ENCODE measurements at places on chromosomes 4 and X. TPM values are rescaled to one million over a fixed set of nuclear protein-coding genes. Genes with fewer than 3 reads are reported as not detected.

DNA sequence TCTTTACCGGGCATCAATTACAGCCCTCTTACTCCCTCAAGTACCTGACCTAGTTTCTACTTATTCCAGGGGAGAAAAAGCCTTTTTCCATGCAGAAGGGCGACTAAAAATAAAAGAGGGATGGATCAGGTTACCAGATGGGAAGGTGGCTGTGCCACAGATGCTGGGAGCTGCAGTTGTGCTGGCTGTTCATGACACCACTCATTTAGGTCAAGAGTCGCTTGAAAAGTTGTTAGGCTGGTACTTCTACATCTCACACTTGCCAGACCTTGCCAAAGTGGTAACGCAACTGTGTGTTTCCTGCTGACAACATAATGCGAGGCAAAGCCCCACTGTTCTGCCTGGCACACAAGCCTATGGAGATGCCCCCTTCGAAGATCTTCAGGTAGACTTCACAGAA lies 148.4 kb upstream of the FGF16 start:
- no peak for DNase-seq

GRCh38 chr4:185932491-185932890 lies 120.5 kb upstream of the SORBS2 start:
- DNase-seq, result no peak

DNA sequence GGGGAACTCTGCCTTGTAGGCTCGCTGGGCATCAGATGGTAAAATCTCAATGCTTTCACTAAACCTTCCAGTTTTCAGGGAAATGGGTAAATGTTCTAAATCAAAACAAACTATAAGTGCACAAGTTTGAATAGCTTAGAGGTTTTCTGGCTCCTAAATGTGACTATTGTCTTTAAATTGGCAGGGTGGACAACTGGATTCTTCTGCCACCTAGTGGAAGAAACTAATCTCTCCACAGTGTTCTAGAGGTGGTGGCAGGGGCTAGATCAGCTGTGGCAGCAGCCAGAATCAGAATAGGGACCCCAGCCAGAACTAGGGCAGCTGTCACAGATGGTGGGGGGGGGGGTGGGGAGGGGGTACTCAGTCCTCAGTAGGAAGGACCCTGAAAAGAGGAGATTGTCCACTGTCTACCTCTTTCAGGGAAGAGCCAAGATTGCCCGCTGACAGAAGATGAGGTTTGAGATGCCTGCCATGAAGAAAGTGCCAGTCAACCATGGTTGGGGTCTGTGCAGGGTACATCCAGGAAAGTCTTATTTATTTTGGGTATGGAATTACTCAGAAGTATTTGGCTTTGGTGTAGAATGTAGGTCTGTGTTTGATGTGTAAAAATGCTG lies 201.4 kb downstream of the CCNG2 start:
- DNase-seq, result peak; percentile 42

DNA sequence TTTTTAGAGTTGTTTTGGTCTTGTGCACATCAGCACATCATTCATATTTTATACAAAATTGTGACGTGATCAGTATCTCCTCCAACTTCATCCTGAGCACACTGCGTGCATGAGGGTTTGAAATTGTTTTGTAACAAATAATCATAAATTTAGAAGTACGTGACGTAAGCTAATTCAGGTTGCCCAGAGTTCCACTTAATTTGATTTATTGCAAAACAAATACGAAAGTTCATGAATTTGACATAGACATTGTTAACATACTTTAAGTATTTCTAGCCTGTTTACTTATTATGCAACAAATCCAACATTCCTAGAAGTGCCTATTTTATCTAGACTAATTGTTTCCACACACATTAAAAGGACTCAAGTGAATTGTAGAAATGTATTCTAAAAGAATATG lies 48.3 kb downstream of the MAP7D3 start:
- DNase-seq, result no peak

- no peak for DNase-seq
Observed at GRCh38 chr4:7535619-7536018, 100.9 kb upstream of the PSAPL1 start.

GRCh38 chrX:115946059-115946458 lies 224.5 kb upstream of the AGTR2 start:
- DNase-seq, result no peak

DNA sequence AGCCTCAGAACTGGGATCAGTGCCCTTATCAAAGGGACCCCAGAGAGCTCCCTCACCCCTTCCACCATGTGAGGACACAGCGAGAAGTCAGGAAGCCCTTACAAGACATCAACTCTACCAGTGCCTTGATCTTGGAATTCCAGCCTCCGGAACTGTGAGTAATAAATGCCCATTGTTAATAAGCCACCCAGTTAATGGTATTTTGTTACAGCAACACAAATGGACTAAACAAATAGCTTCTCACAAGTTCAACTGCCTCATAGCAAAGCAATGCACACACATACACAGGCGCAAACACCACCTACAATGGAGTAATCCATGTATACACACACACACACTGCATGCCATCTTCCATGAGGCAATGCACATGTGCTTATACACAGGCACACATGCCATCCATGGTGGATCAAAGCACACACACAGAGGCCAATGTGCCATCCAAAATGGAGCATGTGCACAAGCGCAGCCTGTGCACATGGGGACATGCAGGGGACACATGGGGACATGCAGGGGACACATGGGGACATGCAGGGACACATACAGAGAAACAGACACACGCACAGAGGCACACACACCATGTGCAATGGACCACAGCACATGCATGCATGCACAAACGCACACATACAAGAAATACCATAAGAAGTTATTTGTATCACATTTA lies 137.6 kb upstream of the TBL1X start:
- no peak for DNase-seq

- DNase-seq, result no peak
Observed at GRCh38 chr4:77076889-77077635, 1.3 kb upstream of the CCNI start.

GRCh38 chrX:20147561-20147960 lies 5.9 kb upstream of the EIF1AX start:
- DNase-seq, result no peak

GRCh38 chr4:182688081-182688480 lies 229.1 kb downstream of the DCTD start:
- DNase-seq, result no peak

GRCh38 chrX:63525491-63525890 lies 174.4 kb upstream of the SPIN4 start:
- DNase-seq, result no peak

- DNase-seq, result peak; percentile 20
Observed at GRCh38 chrX:71420686-71421085, 54.5 kb downstream of the TAF1 start.

The GSX2 gene
- polyA plus RNA-seq, result 0.02 TPM

The PAGE2 gene
- polyA plus RNA-seq, result 4.7 TPM

The SLC10A4 gene
- polyA plus RNA-seq, result 2.6 TPM

All from SK-N-SH (cell line).